ENCODE measurements at places on chromosomes 6 and 20.

DNA sequence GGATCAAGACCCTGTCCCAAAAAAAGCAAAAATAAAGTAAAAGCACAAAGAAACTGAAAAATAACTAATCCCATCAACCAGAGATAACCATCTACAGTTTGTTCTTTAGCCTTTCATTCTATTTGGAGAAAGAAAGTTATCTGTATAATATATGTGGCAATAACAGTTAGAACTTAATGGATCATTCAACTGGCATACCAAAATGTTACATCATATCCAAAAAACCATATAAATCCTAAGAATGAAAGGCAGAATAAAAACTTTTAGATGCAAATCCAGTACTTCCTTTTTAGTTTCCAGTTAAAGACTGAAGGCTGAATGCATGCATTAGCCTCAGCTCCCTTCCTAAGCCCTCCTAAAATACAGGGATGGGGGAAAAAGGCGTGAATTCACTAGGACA, 25.2 kb downstream of the ILRUN start:
- peak; percentile 56 for DNase-seq

GRCh38 chr6:110178626-110179405, 654 bp downstream of the WASF1 start:
- DNase-seq, result peak; percentile 74

DNA sequence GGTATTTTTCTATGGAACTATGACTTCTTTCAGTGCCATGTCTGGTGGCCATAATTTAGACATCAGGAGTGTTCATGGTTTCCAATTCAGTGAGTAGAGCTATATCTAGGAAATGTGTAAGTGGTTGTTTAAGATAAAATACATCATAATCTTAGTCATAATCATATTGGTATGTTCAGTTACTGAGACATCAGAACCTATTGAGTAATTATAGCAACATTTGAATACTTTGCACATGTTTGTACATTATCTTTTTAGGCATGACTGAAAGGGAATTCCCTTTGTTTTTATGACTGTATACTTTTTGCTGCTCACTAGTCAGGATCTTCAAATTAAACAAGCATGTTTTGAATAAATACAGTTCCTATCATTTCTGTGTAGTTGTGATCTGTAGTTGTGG, 64.0 kb downstream of the STXBP5 start:
- DNase-seq, result peak; percentile 77

GRCh38 chr20:16308754-16309153, 264.5 kb downstream of the KIF16B start:
- peak; percentile 30 for DNase-seq

GRCh38 chr6:6235786-6236185, 84.7 kb downstream of the F13A1 start:
- no peak for DNase-seq

DNA sequence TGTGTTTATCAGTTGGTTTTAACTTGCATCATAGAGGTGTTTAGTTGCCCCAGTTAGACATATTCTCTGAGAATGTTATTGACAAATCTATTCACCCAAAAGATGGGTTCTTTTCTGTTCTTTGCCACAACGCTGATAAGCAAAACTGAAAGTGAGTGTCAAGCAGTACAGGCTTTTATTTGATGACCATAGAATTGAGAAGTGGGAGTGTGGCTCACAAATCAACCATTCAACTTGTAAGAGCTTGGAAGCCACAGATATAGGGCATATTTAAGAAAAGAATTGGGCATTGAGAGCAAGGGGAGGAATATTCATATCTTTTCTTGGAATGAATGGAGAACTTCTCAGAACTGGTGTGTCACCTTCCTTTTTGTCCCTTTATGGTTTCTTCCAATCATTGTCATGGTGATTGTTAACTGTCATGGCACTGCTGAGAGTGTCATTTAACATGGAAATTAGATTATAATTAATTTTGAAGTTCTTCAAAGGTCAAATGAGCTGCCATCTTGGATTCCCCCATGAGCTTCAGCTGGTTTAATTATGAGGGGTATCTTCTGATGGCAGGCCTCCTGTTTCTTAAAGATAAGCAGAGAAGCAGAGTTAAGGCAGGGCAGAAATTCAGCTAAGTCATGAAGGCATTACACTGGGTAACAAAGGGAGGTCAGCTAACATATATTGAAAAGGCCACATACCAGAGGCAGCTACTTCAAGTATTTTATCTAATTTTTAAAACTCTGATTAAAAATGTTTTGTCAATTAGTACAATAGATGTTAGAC, 254.0 kb upstream of the HTR1E start:
- DNase-seq, result no peak
